ENCODE measurements at places on chromosomes 6 and 20.

GRCh38 chr6:2988094-2988425 lies 11.6 kb upstream of the NQO2 start:
- no peak for DNase-seq

GRCh38 chr6:161300823-161301222 lies 27.0 kb upstream of the AGPAT4 start:
- no peak for DNase-seq

DNA sequence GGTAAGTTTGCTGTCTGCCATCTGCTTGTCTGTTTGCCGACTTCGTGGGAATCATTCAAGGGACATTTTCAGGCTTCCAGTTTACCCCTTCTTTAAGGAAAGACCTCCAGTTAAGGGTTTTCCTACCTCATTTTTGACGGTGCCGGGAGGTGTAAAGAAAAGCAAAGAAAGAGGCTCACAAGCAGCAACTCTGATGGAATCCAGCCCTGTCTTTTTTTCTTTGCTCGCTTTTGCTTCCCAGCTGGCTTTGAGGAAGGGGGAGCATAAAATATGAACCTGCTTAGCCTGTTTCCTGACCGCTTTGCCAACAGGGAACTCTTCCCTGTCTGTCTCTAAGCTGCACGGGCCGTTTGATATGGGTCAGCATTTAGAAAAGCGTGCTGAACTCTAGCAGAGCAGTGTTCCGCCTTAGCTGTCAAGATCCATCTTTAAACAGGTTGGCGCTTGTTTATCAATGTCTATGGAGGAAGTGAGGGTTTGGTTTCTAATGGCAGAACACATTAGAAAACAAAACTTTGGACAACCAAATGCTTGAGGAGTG lies 13.8 kb downstream of the SYTL3 start:
- no peak for DNase-seq

- no peak for DNase-seq
Measured at GRCh38 chr20:52746770-52747169, 225.4 kb upstream of the TSHZ2 start.

GRCh38 chr6:102525336-102525735 lies 1131.8 kb downstream of the GRIK2 start:
- DNase-seq = no peak

DNA sequence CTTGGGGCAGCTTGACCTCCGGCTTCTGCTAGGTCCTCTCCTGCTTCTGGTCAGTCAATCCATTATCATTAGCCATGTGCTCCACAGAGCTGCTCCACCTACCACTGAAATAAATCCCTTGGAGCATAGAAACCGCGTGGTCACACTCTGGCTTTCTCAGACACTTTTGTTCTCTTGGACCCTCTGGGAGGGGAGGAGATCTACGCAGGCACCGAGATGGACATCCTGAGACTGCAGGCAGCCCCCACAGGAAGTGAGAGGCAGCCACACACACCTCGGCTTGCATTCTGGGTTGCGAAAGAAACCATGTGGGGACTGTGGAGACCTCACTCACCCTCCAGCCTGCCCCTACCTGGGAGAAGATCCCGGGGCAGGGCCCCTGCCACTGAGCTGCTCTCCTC lies 79.5 kb downstream of the FYN start:
- DNase-seq = no peak

- no peak for DNase-seq
Measured at GRCh38 chr20:57432862-57433491, 41.8 kb downstream of the RBM38 start.

GRCh38 chr20:44931911-44932310 lies 22.1 kb downstream of the PABPC1L start:
- DNase-seq = no peak

GRCh38 chr6:89079511-89080234 lies 878 bp upstream of the PNRC1 start:
- DNase-seq = peak; percentile 41

GRCh38 chr20:689348-689747 lies 13.7 kb upstream of the SCRT2 start:
- no peak for DNase-seq

GRCh38 chr6:124055395-124055794 lies 251.7 kb downstream of the NKAIN2 start:
- DNase-seq = no peak

GRCh38 chr6:166921570-166921969 lies 34.8 kb downstream of the RNASET2 start:
- no peak for DNase-seq

DNA sequence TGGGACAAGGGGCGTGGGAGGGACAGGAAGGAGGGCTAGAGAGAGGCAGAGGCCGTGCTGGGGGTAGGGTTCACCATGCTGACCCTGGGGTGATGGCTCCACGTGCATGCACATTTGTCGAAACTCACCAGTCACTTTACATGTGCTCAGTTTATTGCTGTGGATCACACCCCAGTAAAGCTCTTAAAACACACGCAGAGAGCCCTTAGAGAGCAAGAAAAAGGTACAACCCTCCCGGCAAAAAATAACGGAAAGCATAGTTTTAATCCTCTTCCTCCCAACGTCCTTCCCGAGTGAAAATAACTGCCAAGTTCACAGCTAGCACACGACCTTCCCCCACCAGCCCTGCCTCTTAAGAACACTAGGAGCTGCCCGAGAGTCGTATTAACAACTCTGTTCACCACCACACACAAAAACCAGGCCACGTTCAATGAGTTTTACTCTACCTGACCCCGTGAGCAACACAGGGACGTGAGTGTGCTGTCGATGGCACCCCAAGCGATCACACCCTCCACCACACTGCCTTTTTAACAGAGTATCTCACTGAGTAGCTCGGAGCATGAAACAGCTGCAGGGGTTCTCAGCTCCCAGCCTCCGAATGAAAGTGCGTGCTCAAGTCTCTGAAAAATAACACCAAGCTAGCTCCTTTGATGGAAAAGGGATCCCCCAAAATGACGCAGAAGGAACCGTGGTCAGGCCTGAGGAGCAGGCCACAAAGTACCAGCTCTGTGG lies 39.7 kb downstream of the TAF4 start:
- DNase-seq = peak; percentile 18

DNA sequence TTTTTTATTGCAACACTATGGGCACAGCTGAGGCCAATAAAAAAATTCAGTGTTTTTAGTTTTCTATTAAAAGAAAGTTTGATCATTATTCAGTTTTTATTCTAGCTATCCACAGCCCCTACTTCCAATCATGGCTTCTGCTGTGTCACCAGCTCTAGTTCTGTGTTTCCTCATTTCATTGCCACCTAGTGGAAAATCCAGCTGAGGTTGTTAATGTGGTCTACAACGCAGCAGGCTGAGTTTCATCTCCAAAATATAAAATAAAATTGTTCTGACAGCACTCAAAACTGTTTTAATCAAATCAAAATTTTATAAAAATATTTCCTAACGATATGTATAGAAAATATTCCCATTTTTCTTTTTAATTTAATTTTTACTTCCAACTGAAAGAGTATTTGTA lies 13.6 kb downstream of the COL9A1 start:
- DNase-seq = no peak

DNA sequence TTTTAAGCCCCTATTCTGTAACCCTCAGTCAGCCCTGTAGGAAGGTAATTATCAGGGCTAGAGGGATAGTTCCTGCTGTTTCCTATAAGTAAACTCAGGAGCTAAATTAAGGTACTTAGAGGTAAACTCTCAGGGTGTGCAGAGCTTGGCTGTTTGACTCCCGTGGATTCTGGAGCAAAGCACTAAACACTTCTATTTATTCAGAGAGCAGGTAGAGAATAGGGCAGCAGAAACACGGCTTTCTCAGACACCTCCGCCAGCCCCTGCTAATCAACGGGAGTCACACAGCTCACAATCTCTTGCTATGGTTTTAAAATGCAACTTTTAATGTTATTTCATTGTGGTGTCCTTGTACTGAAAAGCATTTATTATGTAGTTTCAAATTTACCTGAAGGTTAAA lies 21.8 kb downstream of the PRKN start:
- DNase-seq = no peak

GRCh38 chr6:33732817-33733708 lies 13.6 kb downstream of the IP6K3 start:
- no peak for DNase-seq

DNA sequence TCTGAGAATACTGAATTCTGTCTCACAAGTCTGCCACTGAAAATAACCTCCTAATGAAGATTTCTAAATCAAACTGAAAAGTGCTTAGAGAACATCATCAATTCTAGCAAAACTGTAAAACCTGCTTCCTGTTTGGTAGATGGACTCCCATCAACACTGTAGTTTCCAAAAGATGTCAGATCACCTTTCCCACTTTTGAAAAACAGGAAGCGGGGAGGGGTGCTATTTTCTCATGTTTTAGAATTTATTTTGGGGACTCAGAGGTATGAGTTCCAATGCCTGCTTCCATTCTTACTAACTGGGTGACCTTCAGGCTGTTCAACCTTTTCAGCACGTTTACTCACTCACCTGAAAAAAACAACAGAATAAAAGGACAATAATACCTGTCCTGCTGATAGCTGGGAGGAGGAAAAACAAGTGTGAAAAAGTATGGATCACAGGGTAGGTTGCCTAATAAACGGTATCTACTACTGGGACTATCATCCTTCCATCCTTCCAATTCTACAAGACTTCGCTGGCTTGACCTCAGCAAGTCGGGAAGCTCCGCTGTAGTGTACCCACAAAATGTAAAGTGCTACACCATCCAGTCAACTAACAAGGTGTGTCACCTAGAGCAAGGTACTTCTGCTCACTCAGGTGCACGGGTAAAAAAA lies 1.1 kb downstream of the ATP5F1E start:
- DNase-seq = no peak

GRCh38 chr6:31472259-31472658 lies 25.7 kb upstream of the MICB start:
- no peak for DNase-seq

- no peak for DNase-seq
Measured at GRCh38 chr6:18600255-18600654, 213.1 kb downstream of the RNF144B start.

GRCh38 chr6:88177961-88178464 lies 11.9 kb upstream of the CNR1 start:
- DNase-seq = no peak

- DNase-seq = no peak
Measured at GRCh38 chr6:157464653-157465535, 83.9 kb downstream of the ZDHHC14 start.

- DNase-seq = peak; percentile 18
Measured at GRCh38 chr6:100176311-100176950, 182.4 kb upstream of the MCHR2 start.

- DNase-seq = no peak
Measured at GRCh38 chr6:53925891-53926290, 131.1 kb downstream of the LRRC1 start.

DNA sequence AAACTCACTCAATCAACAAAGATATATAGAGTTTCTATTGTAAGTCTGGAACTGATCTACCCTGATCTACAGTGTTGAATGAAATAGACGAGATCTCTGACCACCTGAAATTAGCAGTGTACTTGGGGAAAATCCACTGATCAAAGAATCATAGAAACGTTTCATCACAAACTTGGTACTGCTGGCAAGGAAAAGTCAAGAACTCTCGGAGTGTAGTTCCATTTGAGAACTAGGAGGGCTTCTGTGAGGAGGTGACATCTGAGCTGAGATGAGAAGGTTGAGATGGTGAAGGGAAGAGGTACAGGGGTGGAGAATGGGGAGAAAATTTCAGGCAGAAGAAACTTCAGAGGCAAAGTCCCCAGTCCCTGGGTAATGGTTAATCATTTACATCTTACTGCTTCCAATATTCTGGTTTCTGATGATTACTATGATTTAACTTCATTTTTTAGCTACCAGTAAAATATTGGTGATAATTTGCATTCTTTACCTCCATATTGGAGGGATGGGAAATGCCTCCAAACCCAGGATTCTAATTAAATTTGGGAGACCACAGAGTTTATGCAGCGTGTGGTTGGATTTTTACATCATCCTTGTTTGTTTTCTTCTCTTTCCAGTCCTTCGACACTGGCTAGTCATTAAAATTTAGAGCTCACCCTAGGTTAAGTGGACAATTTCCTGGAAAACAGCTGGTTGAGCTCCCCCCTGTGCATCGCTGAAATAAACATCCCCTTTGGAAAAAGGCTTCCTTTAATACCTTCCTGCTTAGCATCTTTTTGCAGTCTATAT lies 191.9 kb downstream of the BCAS1 start:
- DNase-seq = no peak

GRCh38 chr6:10529231-10529801 lies 8.2 kb downstream of the GCNT2 start:
- no peak for DNase-seq

GRCh38 chr6:167237438-167238145 lies 53.5 kb upstream of the UNC93A start:
- no peak for DNase-seq

- no peak for DNase-seq
Measured at GRCh38 chr6:118187568-118188164, 280.6 kb downstream of the SLC35F1 start.

GRCh38 chr20:13469262-13469661 lies 169.5 kb downstream of the TASP1 start:
- no peak for DNase-seq

- DNase-seq = no peak
Measured at GRCh38 chr6:16705081-16705993, 55.9 kb downstream of the ATXN1 start.

- DNase-seq = no peak
Measured at GRCh38 chr20:6665161-6665560, 102.3 kb upstream of the BMP2 start.

GRCh38 chr6:151111670-151112069 lies 128.1 kb upstream of the AKAP12 start:
- no peak for DNase-seq

- DNase-seq = no peak
Measured at GRCh38 chr20:20487811-20488210, 119.9 kb downstream of the INSM1 start.

DNA sequence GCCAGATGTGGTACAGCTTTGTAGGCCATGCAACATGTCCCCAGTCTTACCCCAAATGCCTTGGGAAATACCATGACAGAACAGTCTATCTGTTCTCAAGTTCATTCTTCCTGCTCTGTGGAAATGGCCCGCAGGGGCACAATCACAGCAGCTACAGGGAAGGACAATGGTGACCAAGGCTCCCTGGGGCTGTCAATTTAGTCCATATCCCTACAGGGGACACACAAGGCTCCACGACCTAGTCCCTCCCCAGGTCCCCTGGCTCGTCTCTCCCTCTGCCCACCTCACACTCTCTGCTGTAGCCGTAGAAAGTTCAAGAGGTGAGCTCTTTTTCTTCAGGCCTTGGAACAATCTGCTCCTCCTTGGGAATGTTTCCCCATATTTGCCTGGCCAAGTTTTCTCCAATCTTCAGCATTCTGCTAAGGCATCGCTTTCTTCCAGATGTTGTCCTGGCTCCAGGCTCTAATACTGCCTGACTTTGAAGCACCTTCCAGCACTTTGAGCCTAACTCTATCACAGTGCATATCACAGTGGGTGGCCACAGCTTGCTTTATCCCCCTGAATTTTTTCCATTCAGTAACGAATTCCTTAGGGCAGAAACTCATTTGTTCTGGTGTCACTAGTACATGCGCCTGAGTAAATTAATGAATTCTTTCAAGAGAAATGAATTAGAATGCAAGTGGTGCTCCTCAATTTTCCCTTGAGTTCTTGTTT lies 92.6 kb downstream of the MAP3K7 start:
- no peak for DNase-seq

DNA sequence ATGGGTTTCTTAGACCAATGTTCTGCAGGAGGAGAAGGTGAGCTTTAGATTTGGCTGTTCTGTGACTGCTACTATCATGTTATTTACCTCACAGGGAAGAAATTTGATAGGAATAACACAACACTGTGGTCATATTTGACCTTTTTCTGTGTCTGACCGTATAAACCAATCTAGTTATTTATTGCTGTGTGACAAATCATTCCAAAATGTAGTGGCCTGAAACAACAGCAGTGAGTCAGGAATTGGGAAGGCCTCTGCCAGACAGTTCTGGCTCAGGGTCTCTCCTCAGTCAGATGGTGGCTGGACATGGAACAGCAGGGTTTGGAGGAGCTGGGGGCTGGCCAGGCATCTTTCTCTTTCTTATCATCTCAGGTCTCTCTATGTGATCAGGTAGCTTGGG lies 33.0 kb downstream of the RIPOR2 start:
- DNase-seq = no peak

Measured in glomerular endothelial cell (primary cell).